ENCODE measurements at places on chromosomes 1 and 21.
A peak's percentile ranks its signal among the peaks of the same experiment; 100 is the strongest.

GRCh38 chr1:92527670-92528069 is 40.9 kb upstream of the GFI1 start:
- no peak for ATAC-seq

GRCh38 chr1:21272540-21272939 is 17.7 kb downstream of the ECE1 start:
- no peak for ATAC-seq

- ATAC-seq, result no peak
Measured at GRCh38 chr1:10969267-10969970, 43.0 kb upstream of the TARDBP start.

- ATAC-seq, result no peak
Measured at GRCh38 chr1:29835406-29835805, 599.1 kb downstream of the PTPRU start.

DNA sequence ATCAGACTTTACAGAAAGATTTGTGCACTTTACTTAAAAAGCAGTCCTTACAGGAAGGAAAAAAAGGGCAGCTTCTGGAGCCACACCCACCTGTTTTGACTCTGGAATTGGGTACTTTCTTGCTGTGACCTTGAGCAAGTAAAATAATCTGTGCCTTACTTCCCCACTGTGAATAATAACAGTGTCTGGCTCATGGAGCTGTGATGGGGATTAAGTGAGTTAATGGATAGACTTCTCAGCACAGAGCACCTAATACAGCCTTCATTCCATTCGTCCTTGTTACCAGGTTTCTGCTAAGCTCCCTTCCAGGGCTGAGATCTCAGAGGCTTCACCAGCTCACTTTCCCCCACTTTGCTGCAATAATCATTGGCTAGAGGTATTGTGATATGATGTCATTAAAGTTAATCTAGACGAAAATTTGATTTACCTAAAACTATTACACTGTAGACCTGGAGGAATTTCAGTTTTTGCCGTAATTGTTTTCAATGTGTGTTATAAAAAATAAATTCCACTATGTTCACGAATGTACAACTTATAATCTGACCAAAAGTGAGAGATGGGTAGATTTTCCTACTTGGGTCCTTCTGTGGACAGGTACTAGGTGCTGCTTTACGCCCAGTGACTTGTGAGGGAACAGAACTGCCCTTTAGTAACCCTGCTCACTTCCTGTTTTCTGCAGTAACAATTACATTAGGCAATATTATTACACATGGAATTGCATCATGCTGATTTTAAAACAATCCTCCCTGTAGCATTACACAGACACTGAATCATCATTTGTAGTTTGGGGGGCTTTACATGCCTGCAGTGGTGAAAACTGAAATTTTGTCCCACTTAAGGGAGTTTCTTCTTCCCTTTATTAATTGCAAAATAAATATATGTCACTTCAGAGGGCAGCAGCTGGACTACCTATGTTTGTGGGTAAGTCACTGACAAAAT is 19.7 kb upstream of the ABCG1 start:
- ATAC-seq, result peak; percentile 74

- no peak for ATAC-seq
Measured at GRCh38 chr1:145729666-145730436, 10.6 kb downstream of the CD160 start.

- no peak for ATAC-seq
Measured at GRCh38 chr1:242534753-242535152, 10.3 kb upstream of the PLD5 start.

- ATAC-seq, result no peak
Measured at GRCh38 chr1:208211921-208212843, 32.0 kb downstream of the PLXNA2 start.

DNA sequence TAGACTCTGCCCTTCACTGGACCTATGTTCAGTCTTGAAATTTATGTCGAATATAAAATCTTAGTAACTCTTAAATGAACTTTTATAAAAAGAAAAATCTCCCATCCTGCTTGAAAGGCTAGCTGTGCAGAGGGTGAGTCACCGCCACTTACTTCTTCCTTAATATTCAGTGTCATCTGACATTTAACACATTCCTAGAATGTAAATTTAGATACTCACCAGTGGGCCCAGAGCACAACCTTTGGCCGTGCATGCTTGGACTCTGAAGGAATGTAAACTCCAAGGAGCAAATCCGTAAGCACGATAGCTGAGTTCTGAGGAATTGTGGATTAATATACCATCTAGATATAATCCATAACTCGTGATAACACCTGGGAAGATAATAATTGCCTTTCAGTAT is 403.3 kb downstream of the KCTD3 start:
- no peak for ATAC-seq

- no peak for ATAC-seq
Measured at GRCh38 chr1:25435397-25436108, 4.9 kb downstream of the MACO1 start.

DNA sequence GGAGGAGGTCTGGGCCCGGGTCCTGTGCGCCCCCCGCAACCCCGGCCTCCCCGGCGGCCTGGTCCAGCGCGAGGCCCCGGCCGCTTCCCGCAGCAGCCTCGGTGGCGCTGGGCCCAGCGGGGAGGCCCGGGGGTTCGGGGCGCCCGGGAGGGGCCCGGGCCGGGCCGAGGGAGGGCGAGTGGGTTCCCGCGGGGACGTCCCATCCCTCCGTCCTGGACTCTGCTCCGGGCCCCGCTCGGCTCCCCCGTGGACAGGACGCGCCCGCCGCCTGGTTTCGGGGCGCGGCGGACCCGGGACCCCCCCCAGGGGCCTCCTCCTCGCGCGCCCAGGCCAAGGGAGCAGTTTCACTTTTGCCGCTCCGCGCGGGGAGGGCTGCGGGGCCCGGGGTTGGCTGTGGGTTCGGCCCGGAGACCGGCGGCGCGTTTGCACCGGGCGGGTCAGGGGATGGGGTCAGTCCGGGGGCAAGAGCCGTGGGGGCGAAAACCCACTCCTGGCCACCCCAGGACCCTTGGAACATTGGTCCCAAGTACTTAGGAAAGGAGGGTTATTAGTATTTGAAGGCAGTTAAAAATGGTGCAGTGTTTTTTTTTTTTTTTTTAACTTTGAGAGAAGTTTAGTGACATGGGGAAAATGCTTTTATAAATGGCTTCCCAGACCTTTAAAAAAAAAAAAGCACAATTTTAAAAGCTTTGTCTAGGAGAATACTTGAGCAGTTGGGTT is 677 bp downstream of the AGPAT3 start:
- peak; percentile 28 for ATAC-seq

GRCh38 chr21:41948901-41949300 is 4.9 kb downstream of the C2CD2 start:
- no peak for ATAC-seq

DNA sequence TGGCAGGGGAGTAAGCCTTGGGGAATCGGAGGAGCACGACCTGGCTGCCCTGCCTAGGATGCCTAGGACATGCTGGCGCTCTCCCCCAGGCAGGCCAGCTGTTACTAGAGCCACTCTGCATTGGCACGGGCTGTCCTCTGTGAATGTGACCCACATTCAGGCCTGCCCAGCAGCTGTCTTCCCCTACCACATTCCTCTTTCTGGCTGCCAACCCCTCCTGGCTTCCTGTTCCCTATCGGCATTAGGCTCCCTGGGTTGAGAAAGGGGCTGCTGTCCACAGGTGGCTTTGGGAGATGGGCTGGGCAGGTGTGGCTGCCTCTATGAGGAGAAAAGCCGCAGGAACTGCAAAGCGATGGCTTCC is 2.3 kb upstream of the NFASC start:
- no peak for ATAC-seq

- no peak for ATAC-seq
Measured at GRCh38 chr1:186218654-186219352, 156.2 kb downstream of the TPR start.

DNA sequence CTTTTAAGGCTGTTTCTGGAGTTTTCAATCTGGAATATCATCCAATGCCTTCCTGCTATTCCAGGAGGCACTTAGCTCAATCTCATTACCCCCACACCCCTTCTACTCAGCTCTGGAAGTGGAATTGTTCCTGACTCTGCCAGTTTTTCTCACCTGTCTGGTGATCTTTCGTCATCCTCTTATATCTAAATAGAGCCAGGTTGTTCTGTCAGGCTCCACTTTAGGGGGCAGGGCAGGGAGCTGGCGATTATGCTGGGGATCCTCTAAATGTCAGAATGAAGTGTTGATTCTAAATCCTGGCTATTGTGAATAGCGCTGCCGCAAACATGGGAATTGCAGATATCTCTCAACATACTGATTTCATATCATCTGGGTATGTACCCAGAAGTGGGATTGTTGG is 63.6 kb upstream of the ETV3 start:
- no peak for ATAC-seq

GRCh38 chr1:160813215-160813614 is 17.2 kb downstream of the LY9 start:
- ATAC-seq, result peak; percentile 100

DNA sequence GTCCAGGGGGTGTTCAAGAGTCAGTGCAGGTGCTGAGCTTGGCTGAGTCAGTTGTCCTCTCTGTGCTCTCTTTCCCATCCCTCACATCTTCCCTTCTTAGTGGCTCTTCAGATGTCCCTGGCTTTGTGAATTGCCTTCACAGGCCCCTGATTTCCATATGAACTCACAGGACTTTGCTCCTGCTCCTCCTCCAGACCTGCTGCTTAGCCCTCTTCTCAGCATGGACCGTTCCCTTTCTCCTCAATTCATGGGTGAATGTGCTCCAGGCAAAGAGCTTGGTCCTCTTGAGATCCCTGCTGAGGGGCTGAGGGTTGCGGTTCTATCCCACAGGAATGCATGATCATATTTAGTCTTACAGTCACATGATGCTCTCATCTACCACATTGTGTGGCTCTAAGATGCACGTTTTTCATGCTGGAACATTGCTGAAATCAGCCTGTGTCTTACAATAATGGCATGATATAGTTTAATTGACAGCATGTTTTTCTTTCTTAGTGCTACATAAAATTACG is 30.5 kb downstream of the CACNA1E start:
- ATAC-seq, result no peak

DNA sequence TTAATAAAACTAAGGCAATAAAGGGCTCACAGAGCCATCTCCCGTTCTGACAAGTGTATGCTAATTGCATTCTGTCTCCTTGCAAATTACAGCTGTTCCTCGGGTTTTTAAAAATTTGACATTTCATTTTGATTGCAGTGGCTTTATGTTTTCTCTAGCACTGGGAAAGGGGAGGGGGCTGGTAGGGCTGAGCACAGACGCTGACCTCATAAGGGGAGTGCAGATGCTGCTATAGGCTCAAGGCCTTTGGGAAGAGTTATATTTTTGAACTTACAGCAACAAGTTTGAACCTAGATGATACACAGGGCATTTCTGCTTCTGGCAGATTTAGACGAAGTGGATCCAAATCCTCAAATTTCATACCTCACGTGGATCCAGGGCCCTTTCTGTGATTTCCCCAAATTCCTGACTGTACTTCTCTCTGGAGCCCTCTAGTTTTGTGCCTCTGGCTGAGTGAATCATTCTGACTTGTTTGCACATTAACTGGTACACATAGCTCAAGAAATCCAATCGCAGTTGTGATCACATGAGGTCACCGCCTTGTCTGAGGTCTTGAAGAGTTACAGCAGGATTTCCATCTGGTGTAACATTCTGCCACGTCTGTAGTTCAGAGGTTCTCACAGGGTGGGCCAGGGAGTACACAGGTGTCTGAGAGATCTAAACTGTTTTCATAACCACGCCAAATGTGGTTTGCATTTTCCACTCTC is 230.3 kb downstream of the C1orf94 start:
- no peak for ATAC-seq

- no peak for ATAC-seq
Measured at GRCh38 chr1:84899969-84900368, 7.0 kb upstream of the LPAR3 start.

- ATAC-seq, result peak; percentile 75
Measured at GRCh38 chr1:233668725-233669294, 54.9 kb downstream of the KCNK1 start.

DNA sequence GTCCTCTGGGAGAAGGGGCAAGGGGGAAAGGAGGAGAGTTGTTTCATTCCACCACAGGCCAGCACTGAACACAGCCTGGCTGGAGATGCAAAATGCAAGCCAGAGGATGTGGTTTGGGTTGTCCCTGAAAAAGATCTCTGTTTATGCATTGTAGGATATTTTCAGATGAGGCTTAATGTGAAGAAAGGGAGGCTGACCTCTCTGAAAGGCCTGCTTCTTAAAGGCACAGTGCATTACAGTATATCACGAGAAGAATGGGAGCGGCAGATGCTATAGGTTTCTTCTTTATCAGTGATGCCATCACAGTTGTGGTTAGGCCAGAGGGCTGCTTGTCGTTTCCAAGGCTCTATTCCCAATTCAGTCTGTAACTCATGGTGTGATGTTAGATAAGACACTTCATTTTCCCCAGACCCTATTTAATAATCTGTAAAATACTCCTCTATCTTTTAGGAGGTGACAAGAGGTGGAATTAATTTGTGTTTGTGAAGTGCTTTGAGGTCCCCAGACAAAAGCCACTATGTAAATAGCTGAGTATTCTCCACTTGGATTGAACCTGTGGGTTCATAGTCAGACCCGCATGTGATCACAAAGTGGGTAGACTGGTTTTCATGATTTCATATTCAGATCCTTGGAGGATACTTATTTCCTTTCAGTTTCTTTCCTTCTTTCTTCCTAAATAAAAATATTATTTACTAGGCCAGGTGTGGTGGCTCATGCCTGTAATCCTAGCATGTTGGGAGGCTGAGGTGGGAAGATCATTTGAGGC is 76.5 kb upstream of the WDR26 start:
- no peak for ATAC-seq

GRCh38 chr1:2930913-2931723 is 90.1 kb upstream of the ACTRT2 start:
- no peak for ATAC-seq

- ATAC-seq, result peak; percentile 84
Measured at GRCh38 chr1:182249201-182249676, 142.4 kb downstream of the GLUL start.

Measured in activated CD4-positive, CD25-positive, alpha-beta regulatory T cell treated with anti-CD3 and anti-CD28 coated beads, Interleukin-2, amount 50 U/mL, for 24 hours (primary cell).